Head of caudate nucleus (tissue), 42 donors: ENCODE measurements at places on chromosomes 11 and 22.
A peak's percentile ranks its signal among the peaks of the same experiment; 100 is the strongest.

GRCh38 chr22:25660336-25660735 is 81.7 kb upstream of the MYO18B start:
- DNase-seq, result no peak

DNA sequence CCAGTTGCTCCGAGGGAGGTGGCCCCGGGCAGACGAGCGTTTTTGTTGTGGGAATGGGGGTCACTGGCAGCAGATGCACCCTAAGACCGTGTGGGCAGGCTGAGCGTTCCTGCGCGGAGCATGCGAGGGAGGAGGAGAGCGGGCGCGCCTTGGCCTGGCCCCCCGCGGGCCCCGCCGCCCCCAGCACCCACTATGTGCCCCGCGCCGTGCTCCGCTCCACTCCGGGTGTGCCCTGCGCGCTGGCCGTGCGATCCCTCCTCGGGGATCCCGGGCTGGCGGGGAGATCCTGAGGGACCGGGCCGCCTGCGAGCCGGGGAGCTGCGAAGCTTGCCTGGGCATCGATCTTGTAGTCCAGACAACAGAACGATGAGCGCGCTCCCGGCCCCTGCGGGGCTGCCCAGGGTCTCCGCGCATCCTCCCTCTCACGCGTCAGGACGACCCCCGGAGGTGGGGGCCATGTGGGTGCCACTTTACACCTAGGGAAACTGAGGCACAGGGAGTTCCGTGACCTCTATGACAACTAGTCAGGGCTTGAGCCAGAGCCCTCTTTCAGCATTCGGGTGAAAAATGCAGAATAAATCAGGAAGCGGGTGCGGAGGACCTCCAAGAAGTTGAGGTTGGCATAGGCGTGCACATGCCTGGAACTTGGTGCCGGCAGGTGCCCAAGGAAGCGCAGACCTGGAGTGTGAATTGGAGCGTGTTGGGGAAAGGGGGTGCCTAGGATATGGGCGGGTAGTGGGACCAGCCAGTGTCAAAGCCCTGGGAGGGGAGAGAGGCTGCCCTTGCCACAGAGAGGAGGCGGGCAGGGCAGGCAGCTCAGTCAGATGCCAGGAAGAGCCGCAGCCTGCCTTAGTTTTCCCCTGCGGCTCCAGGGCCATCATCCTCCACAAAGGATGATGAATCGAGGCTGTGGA is 1.3 kb upstream of the KMT5B start:
- DNase-seq, result peak; percentile 36

DNA sequence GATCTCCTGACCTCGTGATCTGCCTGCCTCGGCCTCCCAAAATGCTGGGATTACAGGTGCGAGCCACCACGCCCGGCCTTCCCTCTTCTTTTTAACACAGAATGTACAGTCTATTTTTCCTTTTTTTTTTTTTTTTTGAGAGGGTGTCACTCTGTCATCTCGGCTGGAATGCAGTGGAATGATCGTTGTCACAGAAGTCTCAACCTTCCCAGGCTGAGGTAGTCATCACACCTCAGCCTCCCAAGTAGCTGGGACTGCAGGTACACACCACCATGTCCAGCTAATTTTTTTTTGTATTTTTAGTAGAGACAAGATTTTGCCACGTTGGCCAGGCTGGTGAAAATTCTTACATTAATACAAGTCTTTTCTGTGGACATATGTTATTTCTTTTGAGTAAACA is 13.1 kb downstream of the PPP6R2 start:
- no peak for DNase-seq

DNA sequence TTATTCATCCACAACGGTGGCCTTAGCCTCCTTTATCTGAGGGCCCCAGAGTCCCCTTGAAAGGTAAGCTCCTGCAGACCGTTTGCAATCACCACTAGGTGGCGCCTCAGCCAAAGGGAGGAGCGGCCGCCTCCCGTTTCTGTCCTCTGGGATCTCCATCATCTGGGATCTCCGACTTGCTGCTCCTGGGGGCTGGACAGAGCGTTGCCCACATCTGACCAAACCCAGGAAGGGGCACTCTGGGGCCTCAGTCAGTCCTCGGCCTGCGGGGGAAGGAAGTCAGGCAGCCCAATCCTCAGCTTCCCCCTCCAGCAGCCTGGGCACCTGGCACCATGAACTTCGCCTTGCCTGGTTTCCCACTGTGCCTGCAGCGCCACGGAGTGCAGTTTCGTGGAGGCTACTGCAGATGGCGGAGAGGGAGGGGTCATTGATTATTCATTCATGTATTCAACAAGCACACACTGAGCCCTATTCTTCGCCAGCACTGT is 23.5 kb downstream of the TP53I11 start:
- peak; percentile 86 for DNase-seq

DNA sequence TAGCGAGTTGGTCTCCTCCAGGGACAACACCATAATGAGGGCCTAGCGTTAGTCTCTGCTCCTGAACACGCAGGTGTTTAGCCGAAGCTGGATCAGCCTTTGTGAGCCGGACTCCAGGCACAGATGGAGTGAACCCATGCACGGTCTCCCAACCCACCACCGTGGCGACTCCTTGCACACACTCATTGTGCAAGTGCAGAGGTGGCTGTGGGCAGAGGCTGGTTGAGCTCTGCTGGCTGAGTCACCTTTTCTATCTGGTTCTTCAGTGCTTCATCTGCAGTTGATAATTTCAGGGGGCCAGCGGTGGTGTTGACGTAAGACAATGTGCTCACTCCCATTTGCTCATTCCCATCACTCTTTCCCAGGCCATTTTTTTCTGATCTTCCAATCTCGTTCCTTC is 72.1 kb upstream of the SLC22A12 start:
- DNase-seq, result no peak

- no peak for DNase-seq
Observed at GRCh38 chr11:11604370-11604990, 17.3 kb downstream of the GALNT18 start.

- no peak for DNase-seq
Observed at GRCh38 chr11:130599073-130599654, 150.7 kb downstream of the ADAMTS15 start.

DNA sequence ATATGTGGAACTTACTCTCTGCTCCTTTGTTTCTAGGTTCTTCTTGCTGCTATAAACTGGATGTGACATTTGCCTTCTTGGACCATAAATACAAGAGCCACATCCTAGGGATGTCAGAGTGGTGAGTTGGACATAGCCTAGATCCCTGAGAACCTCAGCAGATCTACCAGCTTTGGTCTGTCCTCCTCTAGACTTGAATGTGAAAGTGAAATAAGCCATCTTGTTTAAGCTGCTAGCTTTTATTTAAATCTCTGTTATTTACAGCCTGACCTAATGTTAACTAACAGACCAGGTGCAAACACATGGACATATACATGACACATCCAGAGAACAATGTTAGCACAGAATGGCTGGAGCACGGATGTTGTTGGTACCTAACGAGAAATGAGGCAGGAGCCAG is 36.0 kb downstream of the SLN start:
- no peak for DNase-seq

- DNase-seq, result no peak
Observed at GRCh38 chr11:72119198-72119597, 6.7 kb upstream of the ANAPC15 start.

DNA sequence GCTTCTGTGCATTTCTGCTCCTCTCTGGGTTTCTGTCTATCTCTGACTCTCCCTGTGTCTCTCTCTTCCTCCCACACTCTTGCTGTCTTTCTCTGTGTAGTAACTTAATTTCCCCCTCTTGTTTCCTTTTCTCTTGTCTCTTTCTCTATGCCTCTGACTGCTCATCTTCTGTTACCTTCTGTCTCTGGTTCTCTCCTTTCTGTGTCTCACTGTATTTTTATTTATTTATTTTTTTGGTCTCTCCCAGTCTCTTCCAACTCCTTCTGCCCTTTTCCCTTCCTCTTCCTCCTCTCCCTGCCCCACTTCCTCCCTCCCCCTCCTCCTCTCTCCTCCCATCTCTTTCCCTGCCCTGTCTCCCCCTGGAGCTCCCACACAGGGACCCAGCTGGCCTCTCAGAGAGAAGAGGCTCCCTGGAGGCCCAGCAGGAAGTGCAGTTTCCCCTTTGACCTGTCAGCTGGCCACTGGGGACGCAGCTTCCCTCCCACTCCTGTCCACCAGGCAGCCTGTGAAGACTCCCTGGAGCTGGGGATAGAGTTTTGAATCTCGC is 38.3 kb upstream of the MYH9 start:
- no peak for DNase-seq
